ENCODE measurements at places on chromosomes 4 and X. TPM values are rescaled to one million over a fixed set of nuclear protein-coding genes. Genes with fewer than 3 reads are reported as not detected.

GRCh38 chrX:6223516-6223915 lies 5.2 kb downstream of the NLGN4X start:
- DNase-seq: no peak

GRCh38 chr4:78293348-78293747 lies 236.2 kb downstream of the FRAS1 start:
- DNase-seq: no peak

DNA sequence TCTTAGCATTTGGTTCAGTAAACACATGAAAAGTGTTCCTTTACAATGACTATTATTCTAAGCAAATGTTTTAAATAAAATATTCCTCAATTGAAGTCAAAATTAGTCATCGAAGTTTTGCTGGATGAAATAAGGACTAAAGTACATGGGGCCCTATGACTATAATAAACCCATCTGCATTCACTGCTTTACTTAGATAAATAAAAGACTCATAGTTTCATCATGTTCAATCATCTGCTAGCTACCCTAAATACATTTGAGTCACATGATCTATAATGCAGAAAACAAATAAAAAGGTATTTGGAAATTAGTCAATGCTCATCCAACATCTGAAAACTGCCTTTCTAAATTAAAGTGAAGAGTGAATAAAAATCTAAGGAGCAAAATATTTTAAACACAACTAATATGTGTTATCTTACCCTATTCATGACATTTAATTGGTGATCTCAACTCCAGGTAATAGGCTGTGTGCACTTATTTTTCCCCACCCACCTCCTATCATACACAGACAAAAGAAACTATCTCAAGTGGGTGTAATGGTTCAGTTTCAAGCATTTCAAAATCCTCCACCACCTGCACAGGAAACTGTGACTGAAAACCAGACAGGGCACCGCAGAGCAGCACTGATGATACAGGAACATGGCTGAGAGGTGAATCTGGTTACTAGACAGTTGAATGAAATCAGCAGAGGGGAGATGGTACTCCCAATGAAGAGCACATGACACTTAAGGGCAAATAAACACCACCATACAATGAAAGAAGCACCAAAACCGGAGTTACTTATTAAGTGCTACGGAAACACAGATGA lies 78.6 kb downstream of the CAMK2D start:
- DNase-seq: no peak

GRCh38 chr4:73725510-73725909 lies 14.9 kb upstream of the CXCL8 start:
- no peak for DNase-seq

- no peak for DNase-seq
Measured at GRCh38 chrX:121641560-121641959, 594.1 kb downstream of the GLUD2 start.

GRCh38 chr4:29805245-29805644 lies 914.9 kb upstream of the PCDH7 start:
- DNase-seq: no peak

DNA sequence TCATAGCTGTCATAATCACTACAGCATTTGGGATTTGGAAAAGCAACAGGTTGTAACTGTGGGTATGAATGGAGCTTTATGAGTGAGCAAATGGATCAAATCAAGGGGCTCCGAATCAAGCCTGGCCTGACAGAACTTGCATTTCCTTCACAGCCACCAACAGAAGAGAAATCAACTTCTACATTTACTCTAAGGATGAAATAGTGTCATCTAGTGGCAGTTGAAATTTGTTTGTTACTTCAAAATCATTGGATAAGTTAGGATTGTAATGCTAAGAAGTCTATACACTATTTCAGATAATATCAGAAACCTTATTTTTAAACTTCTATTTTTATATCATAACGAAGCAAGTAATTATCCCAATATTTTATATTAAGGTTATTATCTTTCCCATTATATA lies 10.7 kb upstream of the WDR17 start:
- DNase-seq: no peak

OCRL gene
- total RNA-seq: 22.4 TPM

EFNB1 gene
- 53.4 TPM for total RNA-seq

DNA sequence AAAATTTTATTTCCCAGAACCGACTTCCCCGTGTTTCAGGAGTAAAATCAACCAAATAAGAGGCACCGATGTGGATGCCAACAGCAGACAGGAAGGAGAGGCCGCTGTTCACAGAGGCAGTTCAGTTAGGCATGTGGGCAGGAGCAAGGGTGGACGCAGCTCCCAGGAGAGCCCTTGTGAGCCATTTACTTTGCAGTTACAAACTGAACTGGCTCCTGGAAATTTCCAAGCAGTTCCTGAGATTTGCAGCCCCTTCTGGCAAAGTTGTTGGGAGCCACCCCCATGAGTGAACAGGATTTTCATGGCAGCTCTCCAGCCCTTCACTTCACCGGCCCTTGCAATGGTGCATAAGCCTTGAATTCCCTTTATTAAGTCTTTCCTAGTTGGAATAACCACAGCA lies 189.1 kb downstream of the AFAP1 start:
- DNase-seq: no peak

PHKA1 gene
- total RNA-seq: 4.8 TPM

GRCh38 chr4:137422666-137423065 lies 109.6 kb downstream of the PCDH18 start:
- no peak for DNase-seq

DNA sequence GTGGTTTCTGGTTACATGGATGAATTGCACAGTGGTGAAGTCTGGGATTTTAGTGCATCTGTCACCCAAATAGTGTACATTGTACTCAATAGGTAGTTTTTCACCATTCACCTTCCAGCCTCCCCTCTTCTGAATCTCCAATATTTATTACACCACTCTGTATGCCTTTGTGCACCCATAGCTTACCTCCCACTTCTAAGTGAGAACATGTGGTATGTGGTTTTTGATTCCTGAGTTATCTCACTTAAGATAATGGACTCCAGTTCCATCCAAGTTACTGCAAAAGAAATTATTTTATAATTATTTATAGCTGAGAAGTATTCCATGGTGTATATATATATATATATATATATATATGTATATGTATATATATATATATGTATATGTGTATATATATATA lies 155.8 kb downstream of the HHIP start:
- no peak for DNase-seq

MAGED4B gene
- total RNA-seq: 9.8 TPM

CNKSR2 gene
- 0.53 TPM for total RNA-seq

GRCh38 chr4:26424153-26424552 lies 66.1 kb downstream of the CCKAR start:
- DNase-seq: no peak

GRCh38 chrX:35786271-35786670 lies 11.9 kb upstream of the MAGEB16 start:
- no peak for DNase-seq

SFRP2 gene
- total RNA-seq: 56.2 TPM

SOX3 gene
- not detected for total RNA-seq

PDLIM5 gene
- 103 TPM for total RNA-seq

GPR143 gene
- total RNA-seq: not detected

GRCh38 chr4:4637710-4638109 lies 95.9 kb upstream of the STX18 start:
- no peak for DNase-seq

GRCh38 chr4:163332526-163333406 lies at the start of gene NPY1R:
Gene NPY1R (minus strand): TSS chr4:163332596. CDS start chr4:163326554, 6,042 bp downstream.
- DNase-seq: peak; percentile 88

SHROOM2 gene
- 7.5 TPM for total RNA-seq

DGKK gene
- not detected for total RNA-seq

HS3ST1 gene
- total RNA-seq: 0.64 TPM

GRCh38 chrX:51893931-51894696 lies 691 bp downstream of the MAGED1 start:
- no peak for DNase-seq

GRCh38 chr4:98341309-98341708 lies 80.1 kb downstream of the RAP1GDS1 start:
- no peak for DNase-seq

- DNase-seq: no peak
Measured at GRCh38 chr4:3747581-3747904, 18.6 kb upstream of the ADRA2C start.

Data from ascending aorta (tissue), 2 donors.